Activated naive CD8-positive, alpha-beta T cell treated with anti-CD3 and anti-CD28 coated beads for 36 hours (primary cell): ENCODE measurements at places on chromosomes 1 and 21. TPM values are rescaled to one million over a fixed set of nuclear protein-coding genes. Genes with fewer than 3 reads are reported as not detected.

SYT6 gene
- not detected for total RNA-seq

CAP1 gene
- 483 TPM for total RNA-seq

TSHB gene
- total RNA-seq = not detected

DVL1 gene
- 26.8 TPM for total RNA-seq

ANKRD65 gene
- not detected for total RNA-seq

KCNH1 gene
- not detected for total RNA-seq

BMP8B gene
- 0.20 TPM for total RNA-seq

TMEM69 gene
- 43.0 TPM for total RNA-seq

SPRR2E gene
- total RNA-seq = not detected

LEMD1 gene
- total RNA-seq = 0.78 TPM

RIPPLY3 gene
- not detected for total RNA-seq

CD58 gene
- total RNA-seq = 8.1 TPM

SLC35F3 gene
- 7.5 TPM for total RNA-seq

SLAMF6 gene
- total RNA-seq = 46.8 TPM

MORC3 gene
- 15.2 TPM for total RNA-seq

CLDN8 gene
- not detected for total RNA-seq

DPT gene
- total RNA-seq = not detected

ST6GALNAC5 gene
- total RNA-seq = not detected

RGL1 gene
- total RNA-seq = 1.7 TPM

SAMD13 gene
- 0.84 TPM for total RNA-seq

RHBDL2 gene
- total RNA-seq = not detected

HP1BP3 gene
- total RNA-seq = 169 TPM

LHX4 gene
- total RNA-seq = not detected

LTN1 gene
- 23.0 TPM for total RNA-seq

MPL gene
- not detected for total RNA-seq

NBPF11 gene
- 5.0 TPM for total RNA-seq

PPIAL4G gene
- not detected for total RNA-seq

GBP6 gene
- total RNA-seq = 0.23 TPM

SLC25A33 gene
- total RNA-seq = 13.2 TPM

ERICH3 gene
- total RNA-seq = not detected

KLF17 gene
- not detected for total RNA-seq

RNF186 gene
- not detected for total RNA-seq

C1QTNF12 gene
- total RNA-seq = 2.4 TPM

XCL1 gene
- total RNA-seq = 83.3 TPM

PDZK1 gene
- not detected for total RNA-seq

SMCP gene
- not detected for total RNA-seq

CHIT1 gene
- total RNA-seq = 0.21 TPM

LMX1A gene
- not detected for total RNA-seq

DCDC2B gene
- not detected for total RNA-seq

ATP6V1G3 gene
- total RNA-seq = not detected

TFF1 gene
- not detected for total RNA-seq

BRINP3 gene
- not detected for total RNA-seq

AADACL4 gene
- total RNA-seq = not detected

ORC1 gene
- total RNA-seq = 54.4 TPM

MANEAL gene
- 1.5 TPM for total RNA-seq

AGT gene
- not detected for total RNA-seq

HYI gene
- 5.6 TPM for total RNA-seq

CNKSR1 gene
- total RNA-seq = 2.4 TPM

WDR77 gene
- 77.4 TPM for total RNA-seq

DMBX1 gene
- total RNA-seq = not detected
